Suppressor macrophage treated with lipopolysaccharide for 4 hours (primary cell): ENCODE measurements at places on chromosomes 1 and 21.

- no peak for DNase-seq
Observed at GRCh38 chr1:226656201-226656600, 82.9 kb downstream of the ITPKB start.

DNA sequence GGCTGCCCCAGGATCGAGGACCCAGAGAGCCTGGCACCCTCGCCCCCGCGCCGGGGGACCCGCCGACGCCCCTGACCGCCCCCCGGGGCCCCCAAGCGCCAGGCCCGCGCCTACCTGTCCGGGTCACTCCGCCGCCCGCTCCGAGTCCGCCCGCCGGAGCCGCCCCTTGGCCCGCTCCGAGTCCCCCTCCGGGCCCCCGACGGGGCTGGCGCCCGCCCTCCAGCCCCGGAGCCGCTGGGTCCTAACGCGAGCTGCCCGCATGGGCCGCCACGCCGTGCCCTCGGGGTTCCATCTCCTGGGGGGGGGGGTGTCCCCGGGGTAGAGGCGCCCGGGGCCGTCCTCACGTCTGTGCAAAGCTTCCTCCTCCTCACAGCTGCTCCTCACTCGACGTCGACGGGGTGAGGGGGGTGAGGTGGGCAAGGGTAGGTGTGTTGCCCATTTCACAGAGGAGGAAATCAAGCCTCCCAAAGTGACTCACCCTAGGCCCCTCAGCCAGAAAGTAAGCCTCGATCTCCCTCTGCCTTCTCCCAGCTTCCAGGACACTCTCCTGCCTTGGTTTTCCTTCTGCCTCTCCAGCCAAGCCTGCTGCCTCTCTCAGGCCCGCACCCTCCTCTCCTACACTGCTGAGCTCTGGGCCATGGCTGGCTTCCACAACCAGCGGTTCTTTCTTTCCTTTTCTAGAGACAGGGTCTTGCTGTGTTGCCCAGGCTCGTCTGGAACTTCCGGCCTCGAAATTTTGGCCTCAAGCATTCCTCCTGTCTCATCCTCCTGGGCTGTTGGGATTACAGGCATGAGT is at the start of gene MFAP2:
MFAP2 (minus strand) TSS at position 148 of the 796 bp plus-strand sequence. CDS start 2,347 bp downstream, outside the sequence.
- no peak for DNase-seq

DNA sequence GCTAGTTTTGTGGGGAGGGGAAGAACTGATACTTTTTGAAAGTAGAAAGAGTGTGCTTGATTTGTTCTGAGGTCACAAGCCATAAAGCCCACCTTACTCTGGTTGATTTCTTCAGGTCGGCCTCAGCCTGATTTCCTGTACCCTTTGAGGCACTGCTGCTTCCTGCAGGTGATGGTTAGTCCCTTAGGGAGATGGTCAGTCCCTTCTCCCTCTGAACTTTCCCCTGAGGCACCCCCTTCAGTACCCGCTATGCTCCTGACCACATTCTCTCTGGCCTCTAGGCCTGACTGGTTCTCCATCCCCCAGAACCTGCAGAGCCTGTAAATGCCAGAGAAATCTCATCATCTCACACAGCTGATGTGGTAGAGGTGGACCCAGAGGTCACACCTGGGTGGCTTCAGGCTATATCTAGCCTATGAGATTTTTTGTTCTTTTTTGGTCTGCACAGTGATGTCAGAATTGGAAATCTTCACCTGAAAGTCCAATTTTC is 15.0 kb upstream of the ID3 start:
- no peak for DNase-seq

GRCh38 chr1:16138772-16139221 is 17.1 kb downstream of the EPHA2 start:
- no peak for DNase-seq

GRCh38 chr1:67211589-67212563 is 45.6 kb downstream of the IL23R start:
- DNase-seq, result peak; percentile 40

- DNase-seq, result no peak
Observed at GRCh38 chr1:56145581-56145980, 433.8 kb downstream of the PLPP3 start.

DNA sequence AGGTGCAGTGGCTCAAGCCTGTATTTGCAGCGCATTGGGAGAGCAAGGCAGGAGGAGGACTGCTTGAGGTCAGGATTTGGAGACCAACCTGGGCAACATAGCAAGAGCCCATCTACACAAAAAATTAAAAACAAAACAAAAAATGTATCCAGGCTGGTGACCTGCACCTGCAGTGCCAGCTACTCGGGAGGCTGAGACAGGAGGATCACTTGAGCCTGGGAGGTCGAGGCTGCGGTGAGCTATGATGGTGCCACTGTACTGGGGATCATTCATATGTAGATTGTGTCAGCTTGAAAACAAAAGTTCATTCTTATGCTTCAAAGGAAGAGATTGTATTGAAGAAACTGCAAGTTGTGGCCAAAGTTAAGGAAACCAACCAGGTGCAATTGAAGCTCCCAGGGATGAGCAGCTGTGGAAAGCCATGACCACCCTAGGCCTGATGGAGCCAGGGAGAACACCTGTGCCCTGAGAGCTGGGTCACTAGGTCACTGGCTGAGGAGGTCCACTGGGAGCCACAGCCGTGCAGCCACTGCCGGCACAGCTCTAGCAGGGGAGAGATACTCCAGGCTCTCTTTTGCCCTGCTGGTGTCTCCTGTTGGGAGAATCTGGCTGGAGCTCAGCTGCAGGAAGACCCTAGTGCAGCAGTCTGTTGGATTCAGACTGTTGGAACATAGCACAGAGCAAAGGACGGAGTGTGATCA is 13.3 kb upstream of the BRWD1 start:
- DNase-seq, result no peak

- peak; percentile 62 for DNase-seq
Observed at GRCh38 chr1:87402241-87403002, 73.7 kb downstream of the LMO4 start.

GRCh38 chr1:17046334-17046657 is 7.5 kb downstream of the SDHB start:
- no peak for DNase-seq

GRCh38 chr1:16334655-16335340 is 17.5 kb downstream of the FBXO42 start:
- no peak for DNase-seq

DNA sequence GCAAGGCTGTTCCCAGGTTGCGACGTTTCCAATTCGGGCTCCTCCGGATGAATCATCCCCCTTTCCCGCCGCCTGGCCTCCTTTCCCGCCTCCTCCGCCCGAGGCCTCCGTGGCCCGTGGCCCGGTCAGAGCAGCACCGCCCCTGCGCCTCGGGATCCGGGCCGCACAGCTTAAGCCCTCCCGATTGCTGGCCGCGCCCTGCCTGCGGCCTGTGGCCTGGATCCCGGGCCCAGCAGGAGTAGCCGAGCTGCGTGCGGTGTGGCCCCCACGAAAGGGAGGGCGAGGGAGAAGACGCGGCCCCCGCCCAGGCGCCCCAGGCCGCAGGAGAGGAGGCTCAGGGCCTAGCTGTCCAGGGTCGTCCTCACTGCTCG is 1.0 kb downstream of the TMEM200B start:
- peak; percentile 26 for DNase-seq

GRCh38 chr1:119351997-119352396 is 16.6 kb upstream of the HAO2 start:
- no peak for DNase-seq

- DNase-seq, result peak; percentile 25
Observed at GRCh38 chr1:203906932-203907331, 45.5 kb downstream of the SNRPE start.

GRCh38 chr1:31102501-31102950 is 37.0 kb upstream of the PUM1 start:
- peak; percentile 86 for DNase-seq

DNA sequence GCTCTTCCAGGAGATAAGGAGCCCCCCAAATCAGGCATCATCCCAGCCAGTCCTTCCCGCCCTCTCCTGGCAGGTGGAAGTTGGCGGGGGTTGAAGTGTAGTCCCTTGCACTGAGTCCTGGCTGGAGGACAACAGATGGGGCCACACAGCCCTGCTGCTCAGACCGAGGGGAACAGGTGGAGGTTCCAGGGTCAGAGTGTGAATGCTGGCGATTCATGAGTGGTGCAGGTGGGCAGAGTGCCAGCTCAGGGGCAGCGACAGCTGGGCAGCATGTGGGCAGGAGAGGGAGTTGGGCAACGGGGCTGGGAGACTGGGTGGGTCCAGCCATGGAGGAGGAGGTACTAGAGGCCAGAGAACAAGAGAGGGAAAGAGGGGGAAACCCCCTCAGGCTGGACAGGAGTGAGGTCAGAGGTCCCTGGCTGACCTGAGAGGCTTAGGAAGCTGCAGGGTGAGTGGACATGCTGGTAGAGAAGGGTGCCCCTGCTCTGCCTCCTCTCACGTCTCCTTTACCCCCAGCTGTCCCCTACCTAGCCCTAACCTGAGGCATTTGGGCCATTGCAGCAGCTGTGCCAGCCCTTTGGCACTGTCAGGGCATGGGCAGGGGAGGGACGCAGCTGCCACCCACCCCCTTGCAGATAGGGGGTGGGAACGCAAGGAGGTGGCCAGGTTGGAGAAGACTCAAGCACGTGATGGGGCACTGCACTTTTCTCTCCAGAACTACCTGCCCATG is 11.3 kb upstream of the ADORA1 start:
- DNase-seq, result no peak

DNA sequence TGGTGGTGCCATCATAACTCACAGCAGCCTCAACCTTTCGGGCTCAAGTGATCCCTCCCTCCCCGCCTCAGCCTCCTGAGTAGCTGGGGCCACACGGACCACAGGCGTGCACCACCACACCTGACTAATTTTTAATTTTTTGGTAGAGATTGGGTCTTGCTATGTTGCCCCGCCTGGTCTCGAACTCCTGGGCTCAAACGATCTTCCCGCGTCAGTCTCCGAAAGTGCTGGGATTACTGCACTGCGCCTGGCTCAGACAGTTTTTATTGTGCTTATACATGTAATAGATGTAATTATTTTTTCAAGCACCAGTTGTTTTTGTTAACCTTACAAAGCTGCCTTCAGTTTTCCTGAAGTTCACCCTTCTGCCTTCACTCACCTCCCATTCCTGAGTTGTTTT is 38.0 kb upstream of the HMGN1 start:
- no peak for DNase-seq

- DNase-seq, result no peak
Observed at GRCh38 chr1:86218859-86219258, 62.3 kb upstream of the COL24A1 start.

GRCh38 chr1:24717887-24718650 is 27.2 kb upstream of the CLIC4 start:
- no peak for DNase-seq

- DNase-seq, result no peak
Observed at GRCh38 chr1:226816576-226816975, 53.8 kb upstream of the PSEN2 start.
